Stimulated activated CD4-positive, alpha-beta T cell treated with anti-CD3 and anti-CD28 coated beads, Interleukin-4, amount 100 ng/mL, for 24 hours (primary cell): ENCODE measurements at places on chromosomes 2 and 18.

DNA sequence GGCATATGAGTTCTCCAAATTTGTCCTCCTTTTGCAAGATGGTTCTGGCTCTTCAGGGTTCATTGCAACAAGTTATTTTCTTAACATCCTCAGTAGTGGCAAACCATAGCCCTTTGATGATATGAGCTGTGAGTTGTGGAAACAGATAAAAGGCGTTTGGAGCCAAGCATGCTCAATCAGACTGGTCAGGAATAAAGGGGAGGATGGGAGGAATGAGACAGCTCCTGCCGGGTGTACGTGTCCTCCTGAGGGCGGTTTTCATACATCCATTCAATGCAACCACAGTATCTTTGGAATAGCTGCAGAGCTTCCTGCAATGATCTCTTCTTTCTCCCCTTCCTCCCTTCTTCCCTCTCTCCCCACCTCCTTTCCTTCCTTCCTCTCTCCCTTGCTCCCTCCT lies 245.8 kb downstream of the GLI2 start:
- DNase-seq, result no peak

DNA sequence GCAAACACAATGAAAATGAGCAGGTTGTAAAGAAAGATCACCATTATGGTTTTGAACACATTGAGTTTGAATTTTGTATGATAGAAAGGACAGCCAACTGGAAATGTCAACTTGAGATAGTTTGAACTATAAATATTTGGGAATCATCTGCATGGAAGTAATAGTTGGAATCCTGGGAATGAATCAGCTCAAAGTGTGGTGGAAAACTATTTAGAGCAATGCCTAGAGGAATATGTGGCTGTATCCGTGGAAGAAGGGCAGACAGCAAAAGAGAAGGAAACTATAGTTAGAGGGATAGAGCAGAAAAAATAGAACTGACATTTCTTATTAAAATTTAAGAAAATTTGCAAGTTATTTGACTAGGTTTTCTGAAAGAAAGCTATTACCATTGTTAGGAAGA lies 112.5 kb upstream of the OTX1 start:
- DNase-seq, result no peak

DNA sequence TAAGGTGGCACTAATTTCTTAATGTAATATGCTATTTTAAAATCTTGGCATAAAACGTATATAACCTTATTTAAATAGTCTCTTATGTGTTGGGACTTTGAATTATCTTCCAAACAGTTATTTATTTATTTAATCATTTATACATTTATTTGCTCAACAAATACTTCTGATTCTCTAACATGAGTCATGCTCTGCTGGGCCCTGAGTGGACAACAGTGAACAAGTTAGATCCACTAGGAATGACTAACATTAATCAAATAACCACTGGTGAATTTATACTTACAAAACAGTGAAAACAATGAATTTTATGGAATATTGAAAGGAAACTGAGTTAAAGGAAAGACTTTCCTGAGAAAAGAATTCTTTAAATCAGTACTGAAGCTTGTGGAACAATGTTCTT lies 1257.2 kb upstream of the CHAC2 start:
- no peak for DNase-seq

DNA sequence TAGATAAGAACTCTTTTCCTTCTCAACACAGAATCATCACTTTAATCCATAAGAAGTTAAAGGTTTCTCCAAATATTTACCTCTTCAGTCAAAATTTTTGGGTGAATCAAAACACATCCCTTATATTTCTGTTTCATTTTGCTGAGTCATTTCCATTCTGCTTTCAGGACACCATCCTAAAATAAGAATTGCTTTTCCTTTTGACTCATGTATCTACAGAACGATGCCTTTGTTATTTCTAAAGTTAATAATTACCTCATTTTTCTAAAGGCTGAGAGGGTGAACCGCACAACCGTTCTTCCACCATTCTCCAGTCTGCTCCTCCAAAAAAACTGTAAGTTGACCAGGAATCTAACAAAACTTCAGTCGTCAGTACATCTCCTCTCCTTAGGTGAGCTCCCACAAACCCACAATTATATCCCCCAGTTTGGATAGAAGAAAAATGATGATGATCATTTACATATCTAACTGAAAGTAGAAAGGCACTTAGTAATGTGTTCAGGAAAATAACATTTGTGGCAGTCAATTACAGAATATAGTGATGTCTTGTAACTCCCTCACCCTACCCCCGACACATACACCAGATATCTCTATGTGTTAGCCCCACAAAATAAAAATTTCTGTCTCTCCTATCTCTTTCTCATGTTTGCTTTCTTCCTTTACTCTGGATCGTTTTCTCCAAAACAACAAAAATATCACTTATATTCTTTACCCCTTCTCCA lies 162.5 kb downstream of the RAD51AP2 start:
- DNase-seq, result no peak

DNA sequence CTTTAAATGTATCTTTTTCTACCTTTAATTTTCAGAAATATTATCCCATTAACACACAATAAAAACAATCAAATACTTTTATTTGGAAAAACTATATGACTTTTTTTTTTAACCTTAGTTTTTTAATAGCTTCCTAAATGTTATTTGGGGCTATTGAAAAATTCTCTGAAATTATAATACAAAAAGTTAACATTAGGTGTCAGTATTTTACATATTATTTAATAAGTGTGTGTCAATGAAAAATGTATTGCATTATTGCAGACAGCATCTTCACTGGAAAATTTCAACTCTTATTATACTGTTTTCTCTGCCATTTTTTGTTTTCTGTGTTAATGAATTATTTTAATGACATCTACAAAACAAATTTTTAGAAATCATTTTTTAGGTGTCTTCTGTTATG lies 51.1 kb upstream of the ARHGAP15 start:
- no peak for DNase-seq

DNA sequence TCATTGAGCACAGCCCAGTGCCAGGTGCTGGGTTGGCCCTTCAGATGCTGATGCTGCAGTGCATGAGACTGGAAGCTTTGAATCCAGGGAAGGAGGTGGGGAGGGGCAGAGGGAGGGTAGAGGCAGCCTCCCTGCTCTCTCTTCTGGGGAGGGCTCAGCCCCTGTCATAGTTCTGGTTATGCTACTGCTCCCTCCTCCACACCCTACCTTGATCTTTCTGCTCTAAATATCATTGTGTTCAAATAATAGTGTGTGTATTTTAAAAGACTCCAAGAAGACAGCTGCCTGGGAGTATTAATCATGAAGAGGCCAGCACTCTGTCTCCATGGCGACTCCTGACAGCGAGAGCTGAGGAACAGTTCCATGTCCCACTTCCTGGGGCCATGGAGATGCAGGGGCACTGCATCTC lies 3.8 kb upstream of the EGR4 start:
- DNase-seq, result no peak

DNA sequence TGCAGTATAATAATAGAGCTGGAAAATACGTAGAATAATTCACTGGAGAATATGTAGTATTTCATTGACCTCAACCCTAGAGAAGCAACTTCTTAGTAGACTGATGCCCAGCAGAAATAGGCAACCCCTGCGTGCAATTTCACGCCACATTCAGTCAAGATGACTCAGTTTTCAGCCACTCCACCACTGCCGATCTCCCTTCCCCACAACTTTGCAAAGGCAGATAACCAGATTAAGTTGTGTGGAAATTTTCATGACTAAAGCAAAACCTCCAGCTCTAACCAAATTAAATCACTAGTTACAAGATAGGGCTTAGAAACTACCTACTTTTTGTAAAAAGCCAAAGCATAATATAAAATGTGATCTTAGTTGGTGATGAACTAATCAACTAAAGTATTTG lies 63.3 kb upstream of the STK17B start:
- peak; percentile 76 for DNase-seq

DNA sequence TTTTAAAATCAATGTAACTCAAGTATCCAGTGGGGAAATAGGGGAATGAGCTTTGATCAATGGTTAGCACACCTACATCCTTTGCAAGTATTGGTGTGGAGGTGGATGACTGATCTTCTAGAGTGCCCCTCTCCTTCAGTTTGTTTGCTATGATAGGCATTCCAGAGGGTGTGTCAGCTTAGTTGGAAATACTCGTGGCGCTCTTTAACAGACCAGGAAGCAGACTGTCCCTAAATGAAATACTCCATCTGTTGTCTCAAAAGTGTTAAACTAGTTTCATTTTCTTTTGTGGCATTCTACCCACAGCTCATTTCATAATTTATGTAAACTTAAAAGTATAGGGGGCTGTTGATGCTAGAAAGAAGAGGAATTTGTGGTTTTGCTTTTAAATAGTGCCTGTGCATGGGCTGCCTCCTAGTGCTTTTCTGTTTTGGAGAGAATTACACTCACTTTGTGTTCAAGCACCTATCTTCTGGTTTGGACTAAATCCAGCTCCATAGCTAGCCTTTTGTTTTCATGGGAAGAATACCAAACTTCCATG lies 66.2 kb downstream of the STAT1 start:
- no peak for DNase-seq

- peak; percentile 26 for DNase-seq
Measured at GRCh38 chr2:70340761-70341476, 39.1 kb upstream of the FAM136A start.

DNA sequence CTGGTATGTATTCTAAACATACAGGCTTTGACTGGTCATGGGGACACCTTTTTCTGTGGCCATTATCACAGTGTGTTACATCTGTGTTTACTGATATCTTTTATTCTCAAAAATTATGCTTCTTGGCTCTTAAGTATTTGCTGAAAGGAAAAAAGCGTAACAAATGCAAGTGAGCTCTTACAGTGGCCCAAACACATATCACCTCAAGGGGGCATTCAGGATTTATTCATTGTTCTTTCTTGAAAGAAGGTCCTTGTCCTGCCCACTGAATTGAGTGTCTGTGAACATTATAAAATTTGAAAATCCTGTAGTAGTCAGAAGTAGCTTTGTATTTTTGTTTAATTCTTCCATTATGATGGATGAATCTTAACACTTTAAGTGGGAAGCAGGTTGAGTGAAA lies 454.5 kb downstream of the XIRP2 start:
- DNase-seq, result no peak

GRCh38 chr18:23087352-23087751 lies 47.9 kb upstream of the CABLES1 start:
- no peak for DNase-seq

DNA sequence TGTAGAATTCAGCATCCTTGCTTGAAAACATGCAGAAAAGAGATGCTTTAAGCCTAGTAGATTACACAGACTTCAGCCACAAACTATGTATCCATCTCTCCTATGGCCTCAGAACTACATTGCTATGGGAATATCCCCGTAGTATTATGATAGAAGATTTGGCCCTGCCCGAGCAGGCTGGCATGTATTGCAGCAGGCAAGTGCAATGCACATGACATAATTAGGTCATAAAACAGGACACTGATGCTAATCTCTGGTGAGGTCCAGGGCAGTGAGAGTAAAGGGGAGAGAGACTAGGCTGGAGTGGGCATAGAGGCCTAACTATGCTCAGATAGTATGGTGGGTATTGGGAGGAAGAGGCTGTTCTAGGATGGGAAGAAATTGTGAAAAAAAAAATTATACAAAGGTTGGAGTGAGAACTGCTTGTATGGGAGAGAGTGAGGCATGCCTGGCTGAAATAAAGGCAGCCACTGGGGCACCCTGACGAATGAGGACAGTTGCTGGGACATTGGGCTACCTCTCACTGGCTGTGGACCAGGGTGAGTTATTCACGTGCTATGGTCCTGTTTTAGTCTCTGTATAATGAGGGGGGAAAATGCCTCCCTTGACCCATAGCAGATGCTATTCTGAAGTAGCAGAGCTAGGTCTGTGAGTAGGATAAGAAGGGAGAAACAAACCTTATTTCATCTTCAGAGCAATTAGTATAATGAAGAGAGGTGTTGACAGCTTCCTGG lies 1.6 kb upstream of the PLA2R1 start:
- DNase-seq, result no peak

DNA sequence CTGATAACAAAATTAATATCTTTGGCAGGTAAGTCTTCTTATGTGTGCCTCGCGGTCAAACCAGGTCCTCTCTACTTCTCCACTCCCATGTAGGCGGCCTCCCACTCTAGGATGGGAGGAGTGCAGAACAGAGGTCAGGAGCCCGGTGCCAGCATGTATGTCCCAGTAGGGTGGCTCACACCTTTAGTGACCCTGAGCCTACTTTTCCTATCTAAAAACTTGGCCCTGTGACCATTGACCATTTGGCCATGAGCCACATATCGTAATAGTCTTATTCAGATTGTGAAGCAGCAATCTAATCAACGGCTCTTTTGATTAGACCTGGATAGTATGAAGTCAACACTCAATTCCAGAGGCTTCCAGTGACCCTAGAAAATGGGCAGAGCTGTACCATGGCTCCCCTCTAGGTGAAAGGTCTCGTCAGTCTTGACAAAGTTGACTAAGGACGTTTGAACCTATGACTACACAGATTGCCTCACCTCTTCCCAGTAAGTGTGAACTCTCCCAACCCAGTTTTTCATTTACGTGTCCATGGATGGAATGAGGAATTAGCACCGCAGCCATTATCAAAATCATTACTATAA lies 17.1 kb upstream of the FABP1 start:
- DNase-seq, result no peak

GRCh38 chr2:96547731-96548171 lies 11.2 kb downstream of the ARID5A start:
- no peak for DNase-seq

GRCh38 chr2:119024152-119024551 lies 82.2 kb downstream of the MARCO start:
- DNase-seq, result no peak

GRCh38 chr2:120993661-120994060 lies 258.0 kb downstream of the GLI2 start:
- DNase-seq, result no peak

DNA sequence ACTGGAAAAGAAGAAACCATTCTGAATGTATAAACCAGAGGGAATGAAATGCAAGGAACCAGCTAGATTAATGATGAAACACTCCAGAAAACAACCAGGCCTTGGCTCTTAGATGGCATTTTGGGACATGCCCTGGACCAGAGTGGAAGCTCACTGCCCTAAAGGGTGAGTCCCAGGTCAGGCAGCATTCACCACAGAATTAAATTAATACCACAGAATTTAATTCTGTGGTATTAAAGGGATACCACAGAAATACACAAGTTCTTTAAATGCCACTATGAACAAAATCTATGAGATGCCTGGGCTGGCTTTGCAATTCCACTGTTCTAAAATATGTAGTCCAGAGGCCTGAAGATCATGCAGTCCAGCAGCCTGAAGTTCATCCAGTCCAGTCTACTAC lies 122.3 kb upstream of the KYNU start:
- DNase-seq, result no peak

DNA sequence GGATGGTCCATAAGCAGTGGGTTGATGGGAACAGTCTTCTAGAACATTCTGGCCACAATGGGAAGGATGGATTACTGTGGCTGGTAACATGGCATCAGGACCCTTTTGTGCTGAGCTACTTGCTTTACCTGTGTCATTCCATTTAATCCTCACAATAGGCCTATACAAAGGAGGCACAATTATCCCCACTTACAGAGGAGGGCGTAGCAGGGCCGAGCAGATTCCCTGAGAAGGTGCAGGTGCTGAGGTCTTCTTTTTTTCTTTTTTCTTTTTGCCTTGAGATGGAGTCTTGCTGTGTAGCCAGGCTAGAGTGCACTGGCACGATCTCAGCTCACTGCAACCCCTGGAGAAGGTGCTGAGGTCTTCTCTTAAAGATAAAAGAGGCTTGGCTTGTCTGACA lies 6.7 kb upstream of the LRRC30 start:
- no peak for DNase-seq
